ENCODE measurements at places on chromosomes 3 and 15.

DNA sequence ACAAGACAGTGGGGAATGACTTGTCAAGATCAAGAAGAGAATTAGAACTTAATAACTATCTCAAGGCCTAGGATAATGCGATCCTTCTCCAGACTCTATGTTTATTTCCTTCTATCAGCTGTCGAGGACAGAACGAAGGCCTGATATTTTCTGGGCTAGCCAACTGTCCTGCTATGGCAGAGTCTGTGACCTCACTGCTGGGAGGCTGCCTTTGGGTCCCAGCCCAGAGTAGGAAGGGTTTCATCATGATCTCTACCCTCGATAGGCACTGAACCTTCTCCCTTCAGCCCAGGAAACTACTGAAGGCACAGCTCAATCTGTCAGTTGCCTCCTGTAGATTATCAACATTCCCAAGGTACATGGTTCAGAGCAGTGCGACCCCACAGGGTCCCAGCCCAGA is 237.2 kb downstream of the ATP8B4 start:
- DNase-seq: no peak

GRCh38 chr3:20056725-20057611 is 16.7 kb downstream of the KAT2B start:
- no peak for DNase-seq

- DNase-seq: no peak
Measured at GRCh38 chr3:27639271-27639670, 82.9 kb downstream of the EOMES start.

- no peak for DNase-seq
Measured at GRCh38 chr3:15989419-15989818, 185.1 kb upstream of the GALNT15 start.

- DNase-seq: no peak
Measured at GRCh38 chr15:60399931-60400330, 2.1 kb upstream of the ANXA2 start.

GRCh38 chr3:138119423-138119766 is 4.0 kb upstream of the DZIP1L start:
- DNase-seq: no peak

- no peak for DNase-seq
Measured at GRCh38 chr3:171200052-171200749, 173.7 kb upstream of the SLC2A2 start.

- no peak for DNase-seq
Measured at GRCh38 chr3:79884354-79884753, 116.6 kb upstream of the ROBO1 start.

GRCh38 chr15:73631915-73632669 is 1.1 kb downstream of the NPTN start:
- DNase-seq: no peak

GRCh38 chr3:10926811-10927521 is 65.6 kb upstream of the SLC6A1 start:
- no peak for DNase-seq

GRCh38 chr15:38857814-38858213 is 293.2 kb upstream of the RASGRP1 start:
- no peak for DNase-seq

DNA sequence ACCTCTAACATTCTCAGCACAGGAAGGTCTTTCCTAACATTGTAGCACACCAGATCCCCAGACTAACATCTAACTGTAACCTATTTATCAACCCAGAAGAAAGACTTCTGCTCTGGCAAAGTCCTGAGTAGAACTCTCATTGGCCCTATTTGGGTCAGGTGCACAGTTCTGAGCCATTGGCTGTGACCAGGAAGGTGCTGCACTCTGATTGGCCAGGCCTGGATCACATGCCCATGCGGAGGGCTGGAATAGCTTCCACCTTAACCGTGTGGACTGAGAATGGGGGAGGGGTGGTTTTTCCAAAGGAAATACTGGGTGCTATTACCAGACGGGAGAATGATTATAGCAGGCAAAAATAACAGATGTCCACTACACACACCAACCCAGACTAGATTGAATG is 11.5 kb downstream of the FEZF2 start:
- DNase-seq: no peak

- DNase-seq: no peak
Measured at GRCh38 chr3:105752791-105753415, 115.9 kb downstream of the CBLB start.

DNA sequence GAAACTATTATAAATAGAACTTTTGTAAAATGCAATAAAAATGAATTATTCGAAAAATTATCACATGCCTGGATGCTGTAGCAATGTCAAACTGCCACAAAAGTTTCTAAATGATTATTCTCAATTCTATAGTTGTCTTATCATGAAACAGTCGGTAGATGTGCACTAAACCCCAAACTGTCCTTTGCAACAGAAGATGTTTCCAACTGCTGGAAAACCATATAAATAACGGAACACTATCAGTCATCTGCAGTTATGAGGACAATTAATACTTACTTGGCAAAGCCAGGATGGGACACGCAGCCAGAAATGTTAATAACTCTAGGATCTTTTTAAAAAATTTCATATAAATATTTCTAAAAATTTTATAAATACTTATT is 17.5 kb downstream of the EMC4 start:
- DNase-seq: no peak

- DNase-seq: peak; percentile 35
Measured at GRCh38 chr3:128969993-128970739, 23.7 kb downstream of the CFAP92 start.

DNA sequence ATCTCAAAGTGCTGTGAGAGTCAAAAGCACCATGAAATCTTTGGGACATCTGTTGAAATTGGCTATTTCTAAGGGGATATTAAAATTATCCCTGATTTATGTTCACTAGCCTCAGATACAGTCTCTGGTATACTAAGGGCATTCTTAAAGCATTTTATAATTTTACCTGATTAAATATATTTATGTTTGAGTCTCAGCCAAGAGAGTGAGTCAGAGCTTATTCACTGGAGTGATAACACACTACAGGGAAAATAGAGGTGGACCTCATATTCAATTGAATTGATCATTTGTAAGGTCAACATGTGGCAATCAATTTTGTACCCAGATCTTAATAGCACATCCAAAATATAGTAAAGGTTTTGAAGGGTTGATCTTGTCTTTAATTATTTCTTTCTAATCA is 733.6 kb downstream of the EPHA3 start:
- no peak for DNase-seq

GRCh38 chr3:133209871-133210550 is 171.8 kb downstream of the TMEM108 start:
- no peak for DNase-seq

- DNase-seq: no peak
Measured at GRCh38 chr15:70406617-70407335, 309.1 kb upstream of the TLE3 start.

- no peak for DNase-seq
Measured at GRCh38 chr3:16728770-16729745, 123.8 kb upstream of the DAZL start.

GRCh38 chr3:30495172-30496065 is 111.0 kb upstream of the TGFBR2 start:
- DNase-seq: no peak

Data from stimulated activated CD8-positive, alpha-beta memory T cell treated with anti-CD3 and anti-CD28 coated beads, Interleukin-2, amount 100 ng/mL, for 1 hour (primary cell).